ENCODE measurements at places on chromosomes 7 and 10.

DNA sequence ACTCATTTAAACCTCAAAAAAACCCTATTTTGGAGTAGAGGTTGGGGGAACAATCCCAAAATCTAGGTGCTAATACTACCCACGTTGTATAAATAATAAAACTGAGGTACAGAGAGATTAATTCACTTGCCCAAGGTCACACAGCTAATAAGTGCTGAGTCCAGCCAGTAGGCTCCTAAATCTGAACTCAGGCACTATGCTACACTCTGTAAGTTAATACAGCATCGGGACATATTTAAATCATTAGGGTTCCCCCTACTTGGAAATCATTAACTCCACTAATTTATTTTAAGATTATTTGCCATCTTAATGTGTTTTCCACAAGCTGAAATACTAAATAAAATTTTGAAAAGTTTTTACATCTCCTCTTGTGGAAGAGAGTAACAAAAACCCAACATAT is 24.2 kb downstream of the PIP4K2A start:
- DNase-seq = no peak

DNA sequence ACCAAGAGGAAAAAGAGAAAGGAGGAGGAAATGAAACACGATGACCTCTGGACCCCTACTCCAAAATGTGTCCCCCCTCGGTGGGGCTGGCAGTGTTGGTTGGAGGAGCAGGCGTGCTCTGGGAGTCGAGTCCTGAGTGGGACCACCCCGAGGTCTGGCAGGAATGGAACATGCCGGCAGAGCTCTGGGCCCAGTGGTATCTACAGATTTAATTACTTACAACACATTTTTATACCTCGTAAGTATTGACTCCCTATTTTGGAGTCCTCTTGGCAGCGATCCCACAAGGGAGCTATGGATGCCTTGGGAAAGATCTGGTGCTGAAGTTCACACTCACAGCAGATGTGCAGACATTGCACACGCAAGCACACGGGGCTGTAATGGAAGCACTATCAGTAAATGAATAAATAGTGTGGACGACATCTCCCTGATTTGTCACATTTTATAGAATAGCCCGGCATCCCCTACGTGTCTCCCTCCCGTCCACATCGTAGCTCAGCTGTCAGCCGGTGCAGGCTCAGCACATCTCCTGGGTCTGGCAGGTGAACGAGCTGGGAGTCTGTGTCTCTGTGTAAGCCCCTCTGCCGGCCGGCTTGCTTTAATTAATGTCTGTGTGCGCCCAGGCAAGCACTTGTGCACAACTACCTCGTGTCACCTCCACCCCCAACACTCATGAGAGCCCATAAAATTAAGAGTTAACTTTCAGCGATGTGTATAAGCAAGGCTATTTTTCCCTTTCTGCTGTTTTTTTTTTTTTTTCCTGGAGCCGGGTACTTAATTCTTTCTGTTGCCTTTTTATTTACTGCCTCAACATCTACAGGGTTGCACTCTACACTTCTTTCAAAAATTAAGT is 603.2 kb downstream of the LRMDA start:
- no peak for DNase-seq

DNA sequence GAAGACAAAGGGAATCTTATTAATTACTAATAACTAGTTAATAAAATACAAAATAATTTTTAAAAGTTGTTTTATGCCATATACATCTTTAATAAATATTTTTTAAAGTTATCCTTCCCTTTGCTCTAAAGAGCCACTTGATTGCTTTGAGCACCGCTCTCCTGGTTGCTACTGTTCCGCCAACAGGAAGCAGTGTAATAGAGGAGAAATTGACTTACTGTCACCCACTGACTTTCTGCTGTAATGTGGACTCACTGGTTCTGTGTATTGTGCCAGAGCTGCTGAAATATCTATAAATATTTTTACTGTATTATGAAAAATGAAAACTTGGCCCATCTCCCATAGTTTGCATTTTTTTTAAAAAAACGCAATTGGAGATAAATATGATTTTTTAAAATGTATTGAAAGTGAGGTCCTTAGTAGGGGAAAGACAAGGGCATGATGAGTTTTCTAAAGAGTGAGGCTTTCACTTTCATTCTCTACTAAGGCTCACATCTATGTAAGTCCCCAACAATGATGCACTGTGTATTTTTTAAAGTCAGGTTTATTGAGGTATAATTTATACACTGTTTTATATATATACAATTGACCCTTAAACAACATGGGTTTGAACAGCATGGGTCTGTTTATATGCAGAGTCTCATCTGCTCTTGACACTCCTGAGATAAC is 100.5 kb downstream of the NPY start:
- DNase-seq = no peak

DNA sequence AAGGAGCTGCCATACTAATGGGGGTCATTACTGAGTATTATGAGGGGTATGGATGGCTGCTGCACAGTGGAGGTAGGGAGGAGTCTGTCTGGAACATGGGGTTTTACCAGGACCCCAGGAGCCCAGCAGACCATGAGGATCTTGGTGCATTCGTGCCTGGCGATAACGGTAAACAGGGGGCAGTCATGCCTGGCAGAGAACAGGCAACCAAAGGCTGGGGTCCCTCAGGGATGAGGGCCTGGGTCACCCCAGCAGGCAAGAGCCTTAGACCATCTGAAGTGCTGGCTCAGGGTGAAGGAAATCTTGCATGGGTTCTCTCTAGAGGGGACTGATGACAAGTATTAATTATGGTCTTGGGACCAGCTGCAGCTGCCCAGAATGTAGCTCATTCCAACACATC is 46.1 kb downstream of the MYL10 start:
- DNase-seq = no peak

DNA sequence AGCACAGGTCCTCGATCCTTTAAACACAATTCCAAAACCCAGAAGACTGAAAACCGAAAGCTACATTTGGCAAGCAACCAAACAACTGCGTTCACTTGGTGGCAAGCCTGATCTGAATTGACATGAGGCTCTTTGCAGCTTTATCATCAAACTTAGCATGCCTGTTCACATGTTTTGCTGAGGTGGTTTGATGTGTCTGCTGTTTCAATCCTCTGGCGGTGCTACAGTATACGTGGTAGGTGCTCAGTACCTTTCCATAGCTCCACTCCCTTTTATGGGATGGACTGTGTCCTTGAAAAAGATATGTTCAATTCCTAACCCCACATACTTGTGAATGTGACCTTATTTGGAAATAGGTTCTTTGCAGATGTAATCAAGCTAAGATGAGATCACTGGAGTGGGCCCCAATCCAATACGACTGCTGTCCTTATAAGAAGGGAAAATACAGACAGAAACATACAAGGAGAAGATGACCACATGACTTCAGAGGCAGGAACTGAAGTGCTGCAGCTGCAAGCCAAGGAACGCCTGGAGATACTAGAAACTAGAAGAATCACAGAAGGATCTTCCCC is 33.4 kb downstream of the CCDC6 start:
- DNase-seq = no peak

- no peak for DNase-seq
Measured at GRCh38 chr10:113463777-113464176, 89.1 kb upstream of the HABP2 start.

DNA sequence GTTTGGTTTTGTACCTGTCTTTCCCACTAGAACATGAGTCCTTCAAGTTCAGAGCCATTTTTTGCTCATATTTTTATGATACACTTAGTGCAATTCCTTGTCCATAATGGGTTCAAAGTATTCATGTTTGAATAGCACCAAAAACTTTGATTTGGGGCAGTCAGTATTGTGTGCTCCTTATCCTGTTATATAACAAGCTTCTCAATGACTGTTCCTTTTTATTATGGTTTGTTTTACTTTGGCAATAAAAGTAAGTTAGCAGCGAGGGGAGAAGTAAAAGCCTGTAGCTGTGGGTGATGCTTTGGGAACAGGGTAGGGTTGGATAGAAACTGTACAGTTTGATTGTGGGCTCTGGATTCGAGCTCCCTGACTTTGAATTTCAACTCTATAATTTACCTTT is 174.4 kb upstream of the PCLO start:
- no peak for DNase-seq
